ENCODE measurements at places on chromosomes 2 and 18. TPM values are rescaled to one million over a fixed set of nuclear protein-coding genes. Genes with fewer than 3 reads are reported as not detected.
A peak's percentile ranks its signal among the peaks of the same experiment; 100 is the strongest.

The IRS1 gene
- total RNA-seq: 26.2 TPM

The PKDCC gene
- 32.8 TPM for total RNA-seq

DNA sequence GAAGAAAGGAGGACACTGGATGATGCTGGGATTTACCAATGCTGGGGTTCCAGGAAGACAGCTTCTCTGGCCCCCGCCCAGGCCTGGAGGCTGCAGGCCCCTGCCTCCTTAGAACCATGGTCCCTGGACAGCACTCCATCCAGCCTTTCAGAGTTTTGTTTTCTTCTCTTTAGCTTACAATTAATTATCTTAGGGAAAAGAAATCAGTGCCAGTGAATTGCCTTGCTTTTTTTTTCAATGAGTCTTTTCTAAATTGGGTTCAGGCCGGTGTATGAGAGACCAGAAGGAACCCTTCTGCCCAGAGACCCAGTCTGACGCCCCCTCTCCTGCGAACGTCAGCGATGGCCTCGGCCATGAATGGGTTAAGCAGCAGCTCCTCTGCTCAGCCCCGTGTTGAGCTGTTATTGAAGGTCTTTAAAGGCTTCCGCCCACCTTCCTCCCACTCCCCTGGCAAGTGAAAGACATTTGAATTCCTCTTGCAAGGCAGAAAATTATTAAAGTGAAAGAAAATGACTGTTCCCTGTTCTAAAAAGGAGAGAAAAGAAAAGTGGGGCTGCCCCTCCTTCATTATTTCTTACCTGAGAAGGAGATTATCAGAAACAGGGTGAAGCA is 65.7 kb upstream of the CHMP1B start:
- peak; percentile 63 for DNase-seq

DNA sequence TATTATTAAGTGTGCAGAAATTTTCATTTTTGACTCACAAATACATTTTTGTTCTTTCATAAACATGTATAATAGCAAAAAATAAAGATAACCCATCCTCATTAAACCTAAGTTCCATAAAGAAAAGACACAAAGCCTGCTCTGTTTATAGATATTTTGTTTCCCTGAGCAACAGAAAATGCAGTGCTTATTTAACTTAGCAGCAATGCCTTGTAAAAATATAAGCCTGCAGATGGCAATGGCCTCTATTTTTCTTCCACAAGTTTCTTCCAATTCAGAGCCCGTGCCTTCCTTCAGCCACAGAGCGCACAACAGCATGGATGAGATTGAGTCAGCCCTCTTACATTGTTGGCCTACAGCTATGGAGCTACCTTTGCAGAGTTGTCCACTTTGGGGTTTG is 43.6 kb downstream of the PKP4 start:
- DNase-seq: no peak

- DNase-seq: no peak
Observed at GRCh38 chr18:5068851-5069250, 128.2 kb downstream of the AKAIN1 start.

DNA sequence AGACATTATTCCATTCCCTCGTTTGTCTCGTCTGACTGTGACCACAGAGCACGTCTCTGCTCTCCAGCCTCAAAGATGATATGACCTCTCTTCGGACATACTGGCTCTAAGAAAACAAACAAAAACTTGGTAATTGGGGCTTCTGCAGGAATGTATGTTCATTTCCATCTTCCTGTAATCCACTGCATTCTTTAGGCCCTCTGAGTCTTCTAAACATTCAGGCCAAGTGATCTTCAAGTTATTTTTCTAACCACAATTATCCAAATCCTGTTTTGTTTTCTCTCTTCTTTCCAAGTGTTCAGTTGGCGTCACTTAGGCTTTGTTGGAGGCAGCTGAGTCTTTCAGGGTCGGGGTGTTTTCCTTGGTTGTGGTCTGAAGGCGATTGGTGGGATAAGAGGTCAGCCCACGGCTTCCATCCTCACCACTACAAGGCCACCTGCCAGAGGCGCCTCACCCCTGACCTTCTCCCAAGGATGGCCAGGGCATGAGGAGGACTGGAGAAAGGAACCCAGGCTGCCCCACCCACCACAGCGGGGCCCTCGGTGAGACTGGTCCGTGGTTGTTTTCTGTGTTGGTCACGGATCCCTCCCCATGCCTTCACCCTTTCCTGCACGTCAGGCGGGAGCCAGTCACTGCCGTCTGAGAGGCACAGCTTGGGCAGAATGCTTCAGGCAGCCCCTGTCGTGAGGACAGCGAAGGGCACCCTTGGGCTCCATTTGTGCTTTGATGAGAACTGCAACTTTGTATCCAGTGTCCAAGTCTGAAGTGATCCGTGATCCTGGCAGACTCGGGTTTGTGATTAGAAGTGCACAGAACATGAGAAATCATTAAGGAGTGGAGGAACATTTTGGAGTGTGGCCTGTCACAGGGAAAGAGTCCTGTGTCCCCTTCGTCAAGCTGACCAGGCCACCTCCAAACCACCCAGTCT is 88.6 kb upstream of the FHL2 start:
- no peak for DNase-seq

GRCh38 chr2:177489719-177490301 is 97.2 kb downstream of the AGPS start:
- DNase-seq: peak; percentile 68

- no peak for DNase-seq
Observed at GRCh38 chr18:53991202-53991601, 233.3 kb downstream of the MBD2 start.

GRCh38 chr18:13539050-13539449 is 187.3 kb downstream of the FAM210A start:
- DNase-seq: no peak

DNA sequence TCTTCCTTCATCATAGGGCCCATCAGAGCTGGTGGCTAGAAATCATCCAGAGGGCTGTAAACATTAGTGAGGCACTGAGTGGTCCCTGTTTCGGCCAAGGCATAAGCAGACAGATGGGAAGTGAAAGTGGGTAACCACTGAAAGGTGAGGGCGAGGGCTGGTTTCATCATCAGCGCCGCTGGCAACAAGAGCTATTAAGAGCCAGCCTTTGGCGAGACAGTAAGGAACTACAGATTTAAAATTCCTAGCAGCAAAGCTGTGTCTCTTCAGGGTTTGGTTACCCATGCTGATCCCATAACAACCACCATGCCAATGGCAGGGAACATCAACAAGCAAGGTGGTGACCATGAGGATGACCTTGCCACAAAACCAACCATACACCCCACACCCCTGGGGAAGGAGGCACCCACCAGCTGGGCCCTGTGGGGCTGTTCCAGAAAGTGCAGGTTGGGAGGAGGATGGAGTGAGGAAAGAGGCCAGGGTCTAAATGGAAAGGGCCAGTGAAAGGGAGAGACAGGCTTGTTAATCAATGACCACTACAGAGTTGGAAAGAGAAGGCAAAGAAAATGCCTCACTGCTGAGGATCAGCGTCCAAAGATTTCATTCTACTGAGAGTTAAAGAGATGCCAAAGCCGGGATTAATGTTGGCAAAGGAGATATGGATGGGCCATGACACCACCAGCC is 9.0 kb upstream of the SLC20A1 start:
- no peak for DNase-seq

All from GM23338 (cell line).